GM23338 (cell line): ENCODE measurements at places on chromosomes 7 and 10. TPM values are rescaled to one million over a fixed set of nuclear protein-coding genes. Genes with fewer than 3 reads are reported as not detected.

DNA sequence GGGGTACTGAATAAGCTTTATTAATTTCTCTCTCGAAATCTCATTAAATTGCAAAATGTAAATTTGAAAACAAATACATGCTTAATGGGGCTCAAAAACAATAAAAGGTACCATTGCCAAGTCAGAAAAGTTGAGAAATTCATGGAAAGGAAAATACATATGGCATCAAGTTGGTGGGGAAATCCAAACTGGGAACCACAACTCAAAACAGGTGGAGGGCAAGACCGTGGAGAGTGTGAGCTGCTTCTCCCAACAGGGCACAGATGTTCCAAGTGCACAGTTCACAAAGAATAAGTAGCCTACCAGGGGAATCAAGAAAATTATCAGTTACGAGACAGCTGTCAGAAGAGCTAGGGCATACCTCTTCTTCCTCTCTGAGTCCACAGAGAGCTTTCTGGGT lies 26.6 kb downstream of the MKX start:
- DNase-seq, result no peak

GRCh38 chr10:114571316-114571999 lies 86.6 kb downstream of the ABLIM1 start:
- no peak for DNase-seq

The PKD2L1 gene
- polyA plus RNA-seq, result not detected in 2 replicates

The CNTNAP2 gene
- 43.9 and 61.3 TPM in 2 replicates for polyA plus RNA-seq

GRCh38 chr10:131183546-131184045 lies 127.9 kb downstream of the TCERG1L start:
- no peak for DNase-seq

- DNase-seq, result no peak
Measured at GRCh38 chr7:42952328-42952727, 20.2 kb downstream of the MRPL32 start.

The SPDYE1 gene
- polyA plus RNA-seq, result 1.4 and 1.6 TPM in 2 replicates

The ITGA8 gene
- not detected in 2 replicates for polyA plus RNA-seq

DNA sequence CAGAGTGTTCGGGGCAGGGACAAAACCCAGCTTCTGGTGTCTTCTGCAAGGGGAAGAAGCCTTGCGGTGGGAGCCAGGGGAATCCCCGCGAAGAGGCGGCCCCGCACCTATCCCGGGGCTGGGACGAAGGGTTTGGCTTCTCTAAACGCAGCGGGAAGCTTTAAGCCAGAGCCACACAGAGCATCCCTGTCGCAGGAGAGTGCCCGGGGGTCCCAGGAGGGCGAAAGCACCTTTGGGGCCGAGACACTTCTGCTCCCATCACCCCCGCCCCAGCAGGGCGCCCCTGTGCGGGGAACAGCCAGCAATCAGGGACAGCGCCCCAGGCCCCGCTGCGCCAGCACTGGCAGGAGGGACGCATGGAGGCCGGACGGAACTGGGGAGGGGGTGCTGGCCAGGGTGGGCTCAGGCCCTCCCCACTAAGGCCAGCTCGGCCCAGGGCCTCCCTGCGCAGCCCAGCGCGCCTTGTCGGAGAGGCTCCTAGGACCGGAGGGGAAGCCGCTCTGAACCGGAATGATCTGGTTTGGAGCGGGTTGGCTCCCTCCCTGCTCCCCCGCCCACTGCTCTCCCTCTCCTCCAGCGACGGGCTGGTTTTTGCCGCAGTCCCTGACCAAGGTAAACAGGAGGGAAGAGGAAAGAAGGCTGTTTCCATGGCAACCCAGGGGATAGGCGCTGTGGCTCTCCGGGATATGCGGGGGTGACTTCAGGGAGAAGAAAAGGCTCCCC lies 63.9 kb downstream of the TMEM209 start:
- peak; percentile 97 for DNase-seq

DNA sequence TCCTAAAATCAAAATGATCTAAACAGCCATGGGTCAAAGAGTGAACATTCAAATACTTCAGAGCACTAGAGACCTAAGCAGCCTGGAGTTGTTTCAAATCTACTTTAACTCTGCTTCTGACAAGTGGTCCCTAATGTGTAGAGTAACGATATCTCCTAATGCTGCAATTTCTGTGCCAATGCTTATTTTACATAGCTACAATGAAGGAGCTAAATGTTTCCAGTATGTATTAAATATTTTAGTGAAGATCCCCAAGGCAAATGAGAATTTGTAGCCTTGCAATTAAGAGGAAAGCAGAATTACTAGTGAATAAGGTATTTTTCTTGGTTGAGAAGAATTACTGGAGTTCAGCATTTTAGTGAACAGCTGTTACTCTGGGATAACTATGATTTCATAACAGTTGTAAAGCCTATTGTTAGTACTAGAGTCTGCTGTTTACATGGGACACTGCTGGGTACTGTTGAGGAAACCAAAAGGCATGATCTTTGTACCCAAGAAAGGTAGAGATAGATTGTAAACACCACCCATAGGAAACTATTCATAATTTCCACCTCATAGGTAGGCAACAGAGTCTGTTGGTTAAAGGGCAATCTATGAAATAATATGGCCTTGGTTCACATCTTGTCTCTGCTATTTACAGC lies 271.9 kb downstream of the PLXDC2 start:
- no peak for DNase-seq
